LNCaP clone FGC (cell line): ENCODE measurements at places on chromosomes 5 and 9.
A peak's percentile ranks its signal among the peaks of the same experiment; 100 is the strongest.

- no peak for DNase-seq
Measured at GRCh38 chr5:172931001-172931536, 28.2 kb upstream of the RPL26L1 start.

DNA sequence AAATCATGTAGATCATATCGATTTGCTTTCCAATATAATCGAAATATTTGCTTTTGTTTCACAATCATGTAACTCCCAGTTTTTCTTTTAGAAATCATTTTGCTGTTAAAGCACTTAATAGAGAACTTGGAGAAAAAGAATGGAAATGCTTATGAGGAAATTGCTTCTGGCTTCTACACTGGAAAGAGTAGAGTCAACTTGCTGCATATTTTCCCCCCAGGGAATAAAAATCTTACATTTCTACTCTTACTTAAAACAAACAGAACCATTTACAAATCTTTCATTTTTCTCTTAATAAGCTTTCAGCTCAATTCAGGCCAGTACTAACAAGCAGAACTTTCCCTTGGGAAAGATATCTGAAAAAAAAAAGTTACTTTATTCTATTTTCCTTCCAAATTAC lies 312.0 kb downstream of the CHSY3 start:
- no peak for DNase-seq

DNA sequence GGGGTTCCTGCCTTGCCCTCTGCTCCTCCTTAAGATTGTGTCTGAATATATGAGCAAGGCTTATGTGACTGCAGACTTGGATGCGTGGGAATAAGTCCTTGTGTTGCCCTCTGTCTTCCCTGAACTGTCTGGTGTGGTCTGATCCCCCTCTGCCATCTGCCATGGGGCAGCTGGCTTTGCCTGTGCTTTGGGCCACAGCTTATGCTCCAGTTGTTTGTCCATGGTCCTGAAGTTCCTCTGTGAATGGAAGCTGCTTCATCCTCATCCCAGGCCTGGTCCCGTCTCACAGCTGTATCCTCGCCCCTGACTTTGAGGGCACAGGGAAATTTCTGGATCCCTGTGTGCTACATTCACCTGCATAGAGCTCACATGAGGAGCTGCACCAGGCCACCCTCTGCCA lies 14.7 kb downstream of the IL31RA start:
- DNase-seq = no peak

DNA sequence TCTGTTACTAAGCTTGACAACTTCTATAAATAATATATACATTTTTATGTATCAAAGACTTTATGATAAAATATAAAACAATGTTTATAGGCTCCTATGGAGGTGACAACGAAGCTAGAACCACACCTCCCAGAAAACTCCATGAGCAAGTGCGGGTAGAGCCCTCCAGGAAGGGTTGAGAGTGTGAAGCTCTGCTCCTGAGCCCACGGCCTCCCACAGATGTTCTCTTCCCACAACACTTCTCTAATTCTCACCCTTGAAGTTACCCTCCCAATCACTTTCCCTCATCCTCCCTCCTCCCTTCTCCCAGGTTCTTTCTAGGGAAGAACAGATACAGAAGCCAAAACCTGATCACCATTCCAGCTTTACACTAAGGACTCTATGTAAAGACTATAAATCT lies 427.6 kb downstream of the SPOCK1 start:
- DNase-seq = no peak

DNA sequence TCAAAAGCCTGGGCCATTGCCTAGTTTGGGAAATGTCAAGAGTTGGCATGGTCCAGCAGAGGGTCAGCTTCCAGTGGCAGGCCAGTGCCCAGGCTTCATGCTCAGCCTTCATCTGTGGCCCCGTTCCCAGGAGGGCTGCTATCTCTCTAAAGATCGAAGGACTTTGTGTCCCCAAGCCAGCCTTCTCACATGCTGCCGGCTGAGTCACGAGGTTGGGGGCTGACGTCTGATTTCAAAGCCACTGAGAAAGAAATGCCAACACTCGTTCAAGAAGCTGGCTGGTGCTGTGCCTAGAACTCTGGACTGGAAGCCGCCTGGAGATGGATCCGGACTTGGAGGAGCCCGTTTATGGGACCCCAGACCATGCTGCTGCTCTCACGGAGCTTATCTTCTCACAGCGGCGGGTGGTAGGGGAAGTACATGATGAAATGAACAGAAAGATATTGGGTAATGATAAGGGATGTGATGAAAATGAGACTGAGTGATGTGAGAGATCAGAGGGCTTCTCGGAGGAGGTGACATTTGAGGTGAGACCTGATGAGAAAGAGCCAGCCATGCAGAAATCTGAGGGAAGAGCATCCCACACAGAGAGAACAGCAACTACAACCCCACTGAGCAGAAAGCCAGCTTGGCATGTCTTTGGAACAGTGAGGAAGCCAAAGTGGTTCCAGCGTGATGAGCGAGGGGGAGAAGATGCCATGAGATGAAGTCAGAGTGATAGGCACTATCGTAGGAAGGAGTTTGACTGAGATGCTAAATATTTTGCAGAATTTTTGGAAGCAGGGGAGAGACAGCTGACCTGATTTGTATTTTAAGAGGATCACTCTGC lies 54.9 kb upstream of the BOD1 start:
- no peak for DNase-seq

DNA sequence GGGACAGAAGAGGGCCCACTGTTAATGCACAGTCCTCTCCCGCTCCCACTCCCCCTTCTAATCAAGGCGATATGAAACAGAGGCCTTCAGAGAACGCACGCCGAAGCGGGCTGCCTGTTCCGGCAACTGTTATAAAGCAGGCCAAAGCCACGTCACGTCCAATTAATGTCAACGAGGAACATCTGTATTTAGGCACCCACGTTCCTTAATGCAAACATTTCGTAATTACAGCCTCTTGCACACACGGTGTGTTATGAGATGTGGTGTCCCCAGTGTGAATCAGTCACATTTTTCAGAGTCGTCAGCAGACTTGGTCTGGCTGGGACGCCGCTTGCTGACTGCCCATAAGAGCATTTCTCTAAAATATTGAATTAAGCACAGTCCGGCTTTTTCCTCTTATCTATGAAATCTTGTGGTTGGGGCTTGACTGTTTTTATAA lies 339.0 kb downstream of the NSG2 start:
- no peak for DNase-seq

DNA sequence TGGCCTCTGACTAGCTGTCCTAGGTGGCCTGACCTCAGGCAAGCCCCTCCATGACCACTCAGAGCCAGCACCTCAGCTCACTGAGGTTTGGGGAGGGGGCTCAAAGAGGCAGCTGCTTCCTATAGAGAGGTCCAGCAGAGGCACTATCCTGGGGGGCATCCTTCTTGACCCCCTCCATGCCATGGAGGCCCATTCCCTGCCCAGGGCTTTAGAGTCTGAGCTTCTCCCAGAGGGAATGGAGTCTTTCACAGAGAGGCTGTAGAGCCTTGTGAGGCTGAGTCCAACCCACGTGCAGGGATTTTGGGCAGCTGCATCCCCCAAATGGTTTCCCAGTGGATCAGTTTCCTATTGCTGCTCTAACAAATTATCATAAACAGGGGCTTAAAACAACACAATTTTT lies 16.9 kb downstream of the IRF1 start:
- DNase-seq = no peak

- DNase-seq = no peak
Measured at GRCh38 chr9:94906181-94906580, 179.7 kb downstream of the AOPEP start.

DNA sequence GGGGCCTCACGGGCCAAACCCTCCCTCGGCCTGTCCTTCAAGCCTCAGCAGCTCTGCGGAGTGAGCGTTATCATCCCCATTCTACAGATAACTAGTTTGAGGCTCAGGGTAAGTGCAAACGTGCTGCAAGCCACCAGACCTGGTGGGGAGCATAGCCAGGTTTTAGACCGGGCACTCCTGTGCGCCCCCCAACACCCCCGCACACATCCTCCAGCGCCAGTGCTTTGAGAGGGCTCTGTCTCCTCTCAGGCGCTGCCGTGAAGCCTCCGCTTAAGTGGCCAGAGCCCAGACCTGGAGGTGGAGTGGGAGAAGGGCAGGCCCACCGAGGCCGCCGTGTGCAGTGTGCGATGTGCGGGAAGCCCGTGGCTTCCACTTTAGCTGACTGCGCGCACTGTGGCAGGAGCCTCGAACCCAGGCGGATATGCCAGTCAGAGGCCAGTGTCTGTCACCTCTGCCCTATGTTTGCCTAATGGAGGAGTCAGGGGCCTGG lies 1.6 kb upstream of the MGAT1 start:
- DNase-seq = no peak

GRCh38 chr9:116116393-116116792 lies 37.2 kb upstream of the PAPPA start:
- DNase-seq = no peak

GRCh38 chr5:103373597-103374472 lies 115.3 kb downstream of the MACIR start:
- no peak for DNase-seq

GRCh38 chr9:133667759-133668450 lies 31.7 kb downstream of the DBH start:
- DNase-seq = no peak

GRCh38 chr9:32550150-32550561 lies 2.0 kb upstream of the SMIM27 start:
- no peak for DNase-seq

GRCh38 chr5:98643569-98643968 lies 129.9 kb upstream of the RGMB start:
- no peak for DNase-seq

DNA sequence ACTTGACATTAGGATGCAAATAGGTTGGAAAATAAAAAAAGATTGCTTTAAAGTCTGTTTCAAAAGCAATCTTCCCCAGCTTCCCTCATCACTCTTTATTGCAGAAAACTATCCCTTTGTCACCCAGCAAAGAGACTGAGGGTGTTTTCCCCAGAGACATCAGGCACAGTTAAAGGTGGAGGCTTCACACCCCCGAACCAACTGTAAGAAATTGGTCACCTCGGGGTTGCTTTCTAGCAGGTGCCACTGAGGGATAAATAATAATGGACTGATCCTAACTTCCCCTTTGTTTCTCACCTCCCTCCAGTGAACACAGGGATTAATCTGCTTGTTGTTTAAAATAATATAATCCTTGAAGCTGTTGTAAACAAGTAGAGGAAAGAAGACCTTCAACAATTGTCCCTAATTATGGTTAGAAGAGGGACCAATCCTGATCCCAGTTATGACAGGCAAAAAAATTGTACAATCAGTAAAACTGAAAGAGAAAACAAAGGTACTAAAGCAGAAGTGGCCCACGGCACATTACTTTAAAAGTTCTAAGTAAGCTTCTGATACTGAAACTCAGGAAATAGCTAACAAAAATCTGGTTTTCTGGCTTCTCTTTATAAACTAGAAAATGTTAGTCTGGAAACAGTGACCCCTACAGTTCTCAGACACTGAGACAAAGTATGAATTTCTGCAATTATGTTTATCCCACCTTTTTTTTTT lies 6.6 kb upstream of the PCSK1 start:
- DNase-seq = no peak

- DNase-seq = no peak
Measured at GRCh38 chr5:169384661-169385060, 83.7 kb upstream of the SLIT3 start.

DNA sequence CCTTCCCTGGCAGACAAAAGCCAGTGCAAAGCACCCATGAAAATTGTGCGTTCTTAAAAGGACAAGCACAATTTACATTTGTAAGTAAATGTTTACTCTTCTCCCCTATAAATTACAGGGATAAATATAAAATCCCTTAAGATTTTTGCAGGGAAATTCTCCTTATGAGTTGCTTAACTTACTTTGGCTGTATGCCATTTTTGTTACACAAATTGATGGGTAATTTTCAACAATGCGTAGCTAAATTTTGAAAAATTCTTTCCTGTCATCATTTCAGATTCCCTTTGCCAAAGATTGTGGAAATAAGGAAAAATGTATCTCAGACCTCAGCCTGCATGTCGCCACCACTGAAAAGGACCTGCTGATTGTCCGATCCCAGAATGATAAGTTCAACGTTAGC lies 64.2 kb upstream of the ITGA2 start:
- no peak for DNase-seq

DNA sequence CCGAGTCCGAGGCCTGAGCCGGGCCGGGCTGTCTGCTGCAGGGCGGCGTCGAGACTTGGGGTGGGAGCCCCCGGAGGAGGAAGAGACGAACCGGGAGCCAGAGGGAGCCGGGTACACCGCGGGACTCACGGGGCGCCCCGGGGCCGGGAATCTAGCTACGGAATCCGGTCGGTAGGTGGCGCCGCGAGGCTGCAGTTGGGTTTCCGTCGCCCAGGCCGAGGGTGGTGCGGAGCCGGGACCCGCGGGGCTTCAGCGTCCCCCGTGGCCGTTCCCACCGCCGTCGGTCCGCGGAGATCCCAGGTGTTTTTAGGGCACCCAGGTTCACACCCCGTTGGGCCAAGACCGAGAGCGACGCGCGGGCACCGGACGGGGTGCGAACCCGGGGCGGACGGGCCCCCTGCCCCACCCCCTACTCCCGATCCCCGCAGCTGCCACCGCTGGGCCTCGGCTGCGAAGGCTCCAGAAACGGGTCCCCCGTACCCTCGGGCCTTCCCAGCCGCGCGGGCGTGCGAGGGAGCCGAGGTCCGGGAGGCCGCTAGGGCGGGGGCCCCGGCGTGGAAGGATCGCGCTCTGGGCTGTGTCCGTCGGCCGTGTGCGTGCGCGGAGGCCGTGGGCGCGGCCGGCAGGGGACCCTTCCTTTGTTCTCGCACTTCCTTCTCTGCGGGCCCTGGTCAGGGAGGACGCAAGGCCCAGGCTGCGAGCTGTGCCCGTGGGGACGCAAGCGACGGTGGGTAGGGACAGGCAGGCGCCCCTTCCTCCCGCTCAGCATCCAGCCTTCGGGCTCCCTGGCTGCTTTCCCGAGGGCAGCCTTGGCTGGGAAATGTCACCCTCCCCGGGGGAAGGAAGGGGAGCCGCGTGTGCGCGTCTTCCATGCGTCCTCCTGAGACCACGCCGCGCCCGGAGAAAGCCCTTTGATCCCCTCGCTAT lies 146.6 kb downstream of the GAPVD1 start:
- DNase-seq = no peak

- DNase-seq = no peak
Measured at GRCh38 chr5:344668-345067, 23.2 kb downstream of the AHRR start.

- DNase-seq = no peak
Measured at GRCh38 chr9:120872791-120873502, 4.0 kb downstream of the PHF19 start.

- DNase-seq = no peak
Measured at GRCh38 chr9:82320566-82320965, 332.0 kb downstream of the SPATA31D1 start.

DNA sequence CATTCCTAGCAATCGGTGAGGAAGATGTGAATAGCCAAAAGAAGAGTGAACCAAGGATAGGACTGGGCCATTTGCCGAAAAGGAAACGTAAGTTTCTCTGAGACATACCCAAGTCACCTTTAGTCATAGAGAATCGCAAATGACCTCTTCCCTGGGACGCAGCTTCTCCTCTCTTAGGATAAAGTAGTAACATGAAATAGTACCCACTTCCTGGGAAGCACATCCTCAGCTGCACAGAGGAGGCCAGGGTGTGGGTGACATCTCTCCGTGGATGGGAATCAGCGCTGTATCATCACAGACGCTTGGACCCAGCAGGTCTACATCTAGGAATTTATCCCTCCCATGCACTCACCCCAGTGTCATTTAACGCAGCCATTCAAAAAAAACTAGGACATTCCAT lies 120.9 kb upstream of the PHYKPL start:
- DNase-seq = no peak

- DNase-seq = peak; percentile 79
Measured at GRCh38 chr5:181243564-181244343, at the start of gene RACK1. TSS of gene RACK1 (minus strand) at chr5:181243906. CDS start at chr5:181243800, 106 bp downstream.
